CD4-positive, alpha-beta T cell treated with Interferon alpha-2 for 1 hour (primary cell): ENCODE measurements at places on chromosomes 1 and 21.

- no peak for DNase-seq
Measured at GRCh38 chr1:53038566-53038965, 23.4 kb upstream of the PODN start.

- no peak for DNase-seq
Measured at GRCh38 chr1:212611000-212611948, 2.7 kb downstream of the ATF3 start.

DNA sequence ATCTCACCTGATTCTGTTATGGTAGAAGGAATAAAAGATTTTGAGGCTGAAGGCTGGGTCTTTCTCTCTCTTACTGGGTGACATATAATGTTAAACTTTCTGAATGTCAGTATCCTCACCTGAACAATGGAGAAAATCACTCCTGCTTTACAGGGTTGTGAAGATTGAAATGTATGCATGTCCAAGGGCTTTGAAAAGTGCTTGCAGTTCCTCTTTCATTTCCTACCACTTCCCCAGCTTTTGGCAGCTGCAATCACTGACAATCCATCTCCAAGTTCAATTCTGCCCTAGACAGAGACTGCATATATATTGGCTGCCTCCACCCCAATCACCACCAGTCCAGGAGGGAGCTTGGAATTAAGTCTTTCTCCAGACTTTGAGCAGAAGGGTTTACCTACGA lies 39.8 kb downstream of the FAM78B start:
- DNase-seq: no peak

- DNase-seq: no peak
Measured at GRCh38 chr1:1043921-1044320, 24.0 kb downstream of the AGRN start.

DNA sequence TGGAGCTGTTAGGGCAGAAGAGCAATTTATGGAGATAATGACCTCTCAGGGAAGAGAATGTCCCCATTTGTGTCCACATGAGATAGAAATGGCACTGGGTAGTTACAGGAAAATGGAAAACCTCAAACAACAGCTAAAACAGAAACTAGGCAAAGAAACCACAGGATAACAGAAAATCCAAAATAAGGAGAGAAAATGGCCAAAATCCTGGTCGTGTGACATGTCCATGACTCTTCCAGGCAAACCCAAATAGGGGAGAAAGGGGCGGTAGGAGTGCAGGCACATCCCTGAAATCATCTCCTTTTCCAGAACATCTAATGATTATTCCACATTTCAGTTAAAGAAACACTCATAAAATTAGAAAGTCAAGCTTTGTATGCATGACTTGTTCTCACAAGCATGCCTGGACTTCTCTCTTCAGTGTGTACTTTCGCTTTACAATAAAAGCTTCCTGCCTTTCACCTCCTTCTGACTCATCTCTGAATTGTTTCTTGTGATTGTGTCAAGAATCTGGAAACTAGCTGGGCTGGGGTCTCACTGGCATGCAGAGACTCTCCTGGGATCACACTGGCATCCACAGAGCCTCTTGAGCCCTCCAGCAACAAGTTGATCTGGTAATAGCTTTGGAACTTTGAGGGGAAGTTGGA lies 171.4 kb upstream of the ZP4 start:
- no peak for DNase-seq

DNA sequence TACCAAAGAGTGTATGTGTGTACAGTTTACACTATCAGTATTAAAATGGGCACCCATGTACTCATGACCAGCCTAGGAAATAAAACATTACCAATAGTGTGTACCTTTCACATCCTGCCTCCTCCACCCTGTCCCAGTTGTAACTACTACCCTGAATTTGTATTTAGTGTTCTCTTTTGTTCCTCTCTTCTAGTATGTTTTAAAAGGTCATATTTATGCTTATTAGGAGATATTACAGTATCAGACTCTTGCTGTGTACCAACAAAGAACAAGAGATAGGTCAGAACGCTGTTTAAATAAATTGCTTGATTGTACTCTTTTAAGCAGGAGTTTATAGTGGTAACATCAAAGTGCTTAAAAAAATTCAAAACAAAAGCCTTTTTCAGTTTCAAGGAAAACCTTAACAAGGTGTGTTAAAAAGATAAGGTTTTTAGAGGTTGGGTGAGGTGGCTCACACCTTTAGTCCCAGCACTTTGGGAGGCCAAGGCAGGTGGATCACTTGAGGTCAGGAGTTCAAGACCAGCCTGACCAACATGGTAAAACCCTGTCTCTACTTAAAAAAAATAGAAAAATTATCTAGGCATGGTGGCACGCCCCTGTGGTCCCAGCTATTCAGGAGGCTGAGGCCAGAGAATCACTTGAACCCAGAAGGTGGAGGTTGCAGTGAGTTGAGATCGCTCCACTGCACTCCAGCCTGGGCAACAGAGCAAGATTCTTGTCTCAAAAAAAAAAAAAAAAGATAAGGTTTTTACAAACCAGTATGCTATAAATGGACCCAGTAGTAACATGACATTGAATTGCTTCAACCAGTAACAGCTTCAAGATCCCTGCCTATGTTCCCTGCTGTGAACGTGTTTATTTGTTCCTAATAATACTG lies 35.9 kb downstream of the MPZL1 start:
- no peak for DNase-seq

DNA sequence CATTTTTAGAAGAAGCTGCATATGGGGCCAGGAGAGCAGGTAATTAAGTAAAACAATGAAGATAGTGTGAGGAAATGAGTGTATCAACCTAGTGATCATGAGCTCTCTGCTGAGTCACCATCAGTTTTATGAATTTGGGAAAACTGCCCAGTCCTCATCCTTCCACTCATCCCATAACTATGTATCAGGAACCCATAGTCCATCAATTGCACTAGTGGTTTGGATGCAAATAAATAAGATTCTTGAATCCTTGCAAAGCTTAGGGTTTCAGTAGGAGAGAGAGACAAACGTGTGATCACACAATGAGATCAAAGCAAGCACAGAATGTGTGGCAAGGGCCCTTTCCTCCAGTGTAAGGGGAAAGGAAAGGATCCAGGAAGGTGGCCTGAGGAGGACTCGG lies 145.6 kb downstream of the ZZZ3 start:
- no peak for DNase-seq

- DNase-seq: peak; percentile 44
Measured at GRCh38 chr1:21280011-21280471, 10.2 kb downstream of the ECE1 start.

- DNase-seq: no peak
Measured at GRCh38 chr1:151888972-151889570, 20.2 kb downstream of the THEM4 start.

DNA sequence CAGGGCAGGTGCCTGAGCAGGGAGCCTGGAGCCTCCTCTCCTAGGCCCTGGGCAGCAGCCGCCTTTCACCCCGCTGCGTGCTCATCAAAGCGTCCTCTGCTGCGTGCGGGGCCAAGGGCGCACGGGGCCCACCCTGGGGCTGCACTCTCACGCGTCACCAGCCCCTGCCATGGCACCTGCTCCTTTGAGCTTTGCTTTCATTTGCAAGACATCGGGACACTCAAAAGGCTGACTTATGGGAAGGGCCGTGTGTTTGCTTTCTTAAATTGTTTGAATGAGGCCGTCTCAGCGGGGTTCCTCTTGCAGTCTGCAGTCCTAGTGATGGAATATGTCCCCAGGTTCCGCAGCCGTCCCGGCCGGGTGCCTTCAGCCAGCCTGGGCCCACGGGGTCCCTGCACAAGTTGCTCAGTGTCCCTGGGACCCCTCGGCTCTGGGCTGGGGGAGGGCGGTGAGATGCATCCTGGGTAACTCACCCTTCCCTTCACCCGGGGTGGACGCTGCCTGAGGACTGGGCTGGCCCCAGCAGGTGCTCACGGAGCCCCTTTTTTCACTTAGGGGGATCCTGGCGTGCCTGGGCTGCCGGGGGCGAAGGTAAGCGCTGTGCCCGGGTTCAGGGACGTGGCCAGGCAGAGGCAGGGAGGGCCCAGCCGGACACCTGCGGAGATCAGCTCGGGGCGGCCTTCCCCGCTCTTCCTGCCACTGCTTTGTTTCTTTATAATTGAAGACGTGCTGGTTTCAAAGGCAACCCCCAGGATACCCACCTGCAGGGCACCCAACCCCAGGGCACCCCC lies 53.1 kb downstream of the SLC19A1 start:
- no peak for DNase-seq
